ENCODE measurements at places on chromosomes 16 and 17.

GRCh38 chr17:62816282-62816839, 8.2 kb upstream of the MARCHF10 start:
- no peak for DNase-seq

DNA sequence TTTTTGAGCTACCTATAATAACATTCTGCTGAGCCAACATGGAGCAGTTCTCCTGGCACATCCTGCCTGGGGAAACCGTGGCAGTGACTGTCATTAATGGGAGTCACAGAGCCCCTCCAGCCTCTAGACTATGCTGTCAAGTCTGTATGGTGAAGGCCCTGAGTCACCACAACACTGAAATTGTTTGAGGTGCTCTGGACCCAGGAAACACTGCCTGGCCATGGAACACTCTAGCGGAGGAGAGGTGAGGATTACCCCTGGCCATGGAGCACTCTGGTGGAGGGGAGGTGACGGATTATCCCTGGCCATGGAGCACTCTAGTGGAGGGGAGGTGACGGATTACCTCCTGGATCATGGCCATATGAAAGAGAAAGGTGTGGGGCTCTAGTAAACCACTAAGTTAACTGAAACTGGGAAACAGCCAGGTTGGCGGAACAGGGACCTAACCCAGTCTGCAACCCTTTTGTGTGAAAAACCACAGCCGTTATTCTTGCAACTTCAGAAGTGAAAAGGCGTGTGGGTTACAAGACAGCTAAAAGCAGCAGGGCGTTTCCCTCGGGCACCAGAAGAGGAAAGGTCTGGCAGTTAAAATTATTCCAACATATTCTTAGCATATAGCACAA, 156.7 kb downstream of the KCNJ12 start:
- no peak for DNase-seq

DNA sequence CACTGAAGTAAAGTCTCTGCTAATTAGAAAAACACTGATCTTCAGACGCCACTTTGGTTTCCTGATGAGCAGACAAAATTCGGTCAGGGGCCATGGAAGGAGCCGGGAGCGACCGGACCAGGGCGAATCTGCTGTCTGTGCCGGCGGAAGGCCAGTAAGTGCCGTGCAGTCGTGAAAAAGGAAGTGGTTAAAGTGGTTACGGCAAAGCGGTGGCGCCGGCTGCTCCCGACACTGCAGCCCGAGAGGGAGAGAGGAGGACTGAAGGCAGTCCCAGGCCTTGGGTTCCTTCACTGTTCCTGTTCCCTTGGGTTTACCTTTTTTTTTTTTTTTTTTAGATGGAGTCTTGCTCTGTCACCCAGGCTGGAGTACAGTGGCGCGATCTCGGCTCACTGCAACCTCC, 17.3 kb upstream of the HEXD start:
- peak; percentile 84 for DNase-seq

DNA sequence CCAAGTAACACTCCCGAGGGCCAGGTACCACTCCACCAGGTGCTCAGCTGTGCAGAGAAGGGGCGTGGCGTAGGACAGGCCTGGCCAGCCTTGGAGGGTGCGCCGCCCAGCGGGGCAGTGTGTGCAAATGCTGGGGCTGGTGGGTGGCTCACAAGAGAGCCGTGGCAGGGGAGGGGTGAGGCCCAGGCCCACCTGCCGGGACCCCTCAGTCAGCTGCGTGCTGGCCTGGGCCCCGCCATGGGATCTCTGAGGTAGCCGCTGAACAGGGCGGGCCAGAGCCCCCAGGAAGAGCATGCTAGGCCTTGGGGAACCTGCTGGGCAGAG, 8.8 kb downstream of the TPSG1 start:
- no peak for DNase-seq

DNA sequence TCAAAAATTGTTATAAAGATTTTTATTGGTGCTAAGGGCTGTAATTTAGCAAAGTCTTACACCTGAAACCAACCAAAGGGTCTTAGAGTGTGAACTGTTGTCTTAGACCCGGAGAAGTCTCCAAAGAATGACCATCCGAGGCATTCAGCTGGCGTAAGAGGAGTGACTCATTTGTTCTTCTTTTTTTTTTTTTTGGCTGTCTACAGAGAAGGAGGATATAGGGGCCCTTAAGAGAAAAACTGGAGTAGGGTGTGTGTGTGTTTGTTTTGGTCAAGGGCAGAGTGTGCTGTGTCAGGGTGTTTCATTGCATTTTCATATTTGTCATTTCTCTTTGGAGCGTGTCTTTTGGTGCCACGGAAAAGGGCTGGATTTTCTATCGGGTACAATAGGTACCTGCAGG, 508.0 kb downstream of the WWOX start:
- no peak for DNase-seq

DNA sequence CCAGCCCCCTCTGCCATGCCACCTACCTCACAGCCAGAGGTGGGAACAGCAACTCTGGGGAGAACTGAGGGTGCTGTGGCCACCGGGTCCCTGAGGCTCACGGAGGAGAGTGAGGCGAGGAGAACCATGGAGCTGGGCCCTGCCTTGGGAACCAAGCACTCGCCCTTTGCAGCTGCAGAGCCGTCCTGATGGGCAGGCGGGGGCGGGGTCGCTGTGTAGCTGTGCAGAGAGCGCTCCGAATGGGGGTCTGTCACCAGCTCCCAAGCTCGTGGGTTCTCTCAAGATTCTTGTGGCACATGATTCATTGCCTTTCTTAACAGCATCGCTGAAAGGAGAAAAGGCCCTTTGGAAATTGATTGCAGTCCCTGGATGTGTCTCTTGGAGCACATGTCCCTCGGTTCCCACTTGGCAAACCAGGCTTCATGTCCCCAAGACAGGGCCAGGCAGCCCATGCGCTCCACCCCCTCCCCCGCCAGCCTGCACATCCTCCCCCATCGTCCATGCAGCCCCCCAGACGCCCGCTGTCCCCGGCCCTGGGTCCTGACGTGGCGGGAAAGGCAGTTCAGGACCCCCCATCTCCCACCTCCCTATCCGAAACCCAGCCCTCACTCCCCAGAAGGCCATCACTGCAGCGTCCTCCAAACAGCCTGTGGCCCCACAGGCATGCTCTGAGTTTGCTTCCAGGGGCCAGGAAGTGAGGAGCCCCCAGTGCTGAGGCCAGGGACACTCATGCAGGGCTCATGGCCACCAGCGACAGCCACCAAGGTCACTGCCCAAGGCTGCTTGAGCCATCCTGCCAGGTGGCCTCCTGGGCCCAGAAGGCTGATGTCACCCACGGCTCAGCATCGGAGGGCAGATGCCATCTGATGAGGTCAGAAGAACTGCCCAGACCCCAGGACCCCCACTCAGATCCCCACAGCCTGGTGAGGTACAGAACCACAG, 20.6 kb upstream of the CHMP6 start:
- no peak for DNase-seq

- no peak for DNase-seq
Measured at GRCh38 chr17:68972119-68972704, 17.0 kb upstream of the ABCA8 start.

- no peak for DNase-seq
Measured at GRCh38 chr17:12917399-12917798, 100.4 kb downstream of the ELAC2 start.

Data from CD14-positive monocyte (primary cell).